ENCODE measurements at places on chromosomes 2 and 18.

DNA sequence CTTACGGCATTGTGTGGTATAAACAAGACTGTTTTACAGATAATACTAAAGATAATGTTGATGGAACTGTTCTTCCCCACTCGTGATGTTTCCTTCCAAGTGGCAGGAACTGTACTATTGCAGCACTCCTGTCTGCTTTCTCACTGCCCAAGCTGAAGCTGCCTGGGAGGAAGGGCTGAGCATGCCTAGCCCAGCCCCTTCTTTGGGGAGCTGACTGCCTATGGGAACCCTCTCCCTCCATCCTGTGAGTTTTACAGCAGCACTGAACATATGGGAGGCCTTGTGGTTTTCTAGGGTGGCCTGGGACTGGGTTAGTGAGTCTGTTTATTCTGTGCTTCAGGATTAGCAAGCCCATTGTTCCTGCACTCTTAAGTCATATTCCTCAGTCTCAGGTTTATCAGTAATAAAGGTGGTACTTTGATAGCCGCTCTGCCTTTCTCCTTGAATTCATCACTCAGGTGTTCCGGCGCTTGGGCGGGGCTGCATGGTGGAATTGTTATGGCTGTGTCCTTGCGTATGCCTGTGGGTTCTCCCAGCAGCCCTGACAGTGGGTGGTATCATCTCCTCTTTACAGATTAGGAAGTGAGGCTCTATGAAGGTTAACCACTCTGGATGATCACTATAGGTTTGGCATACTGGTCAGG is 379.7 kb downstream of the PTPRM start:
- no peak for DNase-seq

GRCh38 chr2:101124643-101125366 is 26.4 kb downstream of the TBC1D8 start:
- no peak for DNase-seq

DNA sequence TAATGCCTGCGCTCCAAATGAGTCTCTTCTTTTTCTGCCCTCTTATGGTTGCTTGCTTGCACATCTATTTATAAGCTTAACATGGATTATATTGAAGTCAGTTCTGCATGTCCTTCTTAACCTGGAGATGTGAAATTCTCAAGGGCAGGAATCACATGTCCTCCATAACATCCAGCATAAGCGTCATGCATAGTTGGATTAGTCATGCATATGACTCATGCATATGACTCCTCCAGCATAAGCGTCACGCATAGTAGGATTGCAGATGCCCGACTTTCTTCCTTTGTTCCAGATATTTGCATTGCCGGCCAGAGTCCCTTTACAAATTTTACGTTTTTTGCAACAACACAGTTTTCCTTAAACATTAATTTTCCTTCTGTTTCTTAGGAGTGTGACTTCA is 308.6 kb downstream of the TGIF1 start:
- no peak for DNase-seq

GRCh38 chr2:65442420-65443020 is 10.1 kb upstream of the SPRED2 start:
- DNase-seq, result no peak

GRCh38 chr2:218387369-218388194 is 5.5 kb downstream of the SLC11A1 start:
- DNase-seq, result no peak

DNA sequence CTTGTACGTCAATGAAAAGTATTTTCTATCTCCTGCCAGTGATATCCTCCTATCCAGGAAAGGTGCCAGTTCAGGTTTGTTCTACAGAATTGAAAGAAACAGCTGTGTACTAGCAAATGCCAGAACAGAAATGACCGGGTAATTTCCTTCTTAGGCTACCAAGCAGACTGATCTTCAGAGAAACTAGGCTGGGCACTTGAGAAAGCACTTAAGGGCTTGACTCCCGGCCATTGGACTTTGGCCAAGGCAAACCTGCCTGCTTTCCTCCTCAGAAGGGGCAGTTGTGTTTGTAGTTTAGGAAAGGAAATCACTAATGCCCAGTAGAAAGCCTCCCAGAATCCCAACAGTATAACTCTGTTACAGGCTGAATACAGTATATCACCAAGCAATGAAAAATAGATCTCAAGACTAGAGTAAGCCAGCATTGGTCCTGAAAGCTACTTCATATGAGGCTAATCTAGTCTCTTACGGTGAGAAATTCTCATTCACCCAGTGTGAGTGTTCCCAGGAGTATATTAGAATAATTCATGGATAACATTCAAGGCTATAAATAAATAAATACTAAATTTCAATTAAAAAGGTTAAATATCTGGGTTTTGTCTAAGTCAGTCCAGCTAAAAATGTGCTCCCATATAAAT is 43.0 kb upstream of the COL5A2 start:
- DNase-seq, result no peak

GRCh38 chr2:10919410-10919770 is 7.7 kb downstream of the KCNF1 start:
- no peak for DNase-seq

- no peak for DNase-seq
Observed at GRCh38 chr2:176599796-176600485, 330.7 kb downstream of the MTX2 start.

GRCh38 chr2:156005999-156006712 is 326.4 kb downstream of the NR4A2 start:
- no peak for DNase-seq

DNA sequence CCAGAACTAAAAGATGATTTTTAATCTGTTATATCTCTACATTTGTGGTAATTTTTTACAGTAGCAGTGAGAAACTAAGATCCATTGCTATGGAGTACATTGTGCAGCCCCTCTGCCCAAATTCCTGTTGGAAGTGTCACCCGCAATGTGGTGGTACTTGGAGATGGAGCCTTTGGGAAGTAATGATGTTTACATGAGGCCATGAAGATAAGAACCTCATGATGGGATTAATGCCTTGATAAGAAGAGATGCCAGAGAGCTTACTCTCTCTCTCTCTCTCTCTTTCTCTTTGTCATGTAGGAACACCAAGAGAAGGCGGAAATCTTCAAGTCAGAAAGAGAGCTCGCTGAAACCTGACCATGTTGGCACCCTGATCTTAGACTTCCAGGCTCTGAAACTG is 535.4 kb downstream of the PID1 start:
- DNase-seq, result no peak
